NCI-H187 (cell line): ENCODE measurements at places on chromosomes 5 and 9.

DNA sequence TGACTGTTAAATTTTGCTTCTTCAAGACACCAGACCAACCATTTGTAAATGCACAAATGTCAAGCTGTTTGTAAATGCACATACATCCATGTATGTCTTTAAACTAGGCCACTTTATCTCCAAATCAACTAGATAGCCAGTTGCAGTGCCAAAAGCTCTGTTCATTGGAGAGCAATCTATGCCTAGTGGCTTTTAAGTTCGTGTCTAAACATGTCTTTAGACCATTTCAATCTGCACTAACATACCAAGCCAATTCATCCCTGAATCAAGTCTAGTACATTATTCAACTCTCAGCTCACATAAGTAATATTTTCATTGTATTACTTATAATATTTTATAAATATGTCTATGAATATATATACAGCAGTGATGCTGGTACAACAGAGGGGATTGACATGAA lies 985.9 kb downstream of the CDH18 start:
- DNase-seq: no peak

DNA sequence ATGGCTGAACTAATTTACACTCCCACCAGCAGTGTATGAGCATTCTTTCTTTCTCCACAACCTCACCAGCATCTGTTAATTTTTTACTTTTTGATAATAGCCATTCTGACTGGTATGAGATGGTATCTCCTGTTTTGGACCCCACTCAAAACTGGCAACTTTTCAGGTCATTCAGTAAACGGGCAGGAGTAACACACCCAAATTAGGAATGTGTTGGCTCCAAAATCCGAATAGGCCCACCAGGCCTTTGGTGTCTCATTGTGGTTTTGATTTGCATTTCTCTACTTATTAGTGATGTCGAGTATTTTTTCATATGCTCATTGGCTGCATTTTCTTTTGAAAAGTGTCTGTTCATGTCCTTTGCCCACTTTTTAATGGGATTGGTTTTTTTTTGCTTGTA lies 517.1 kb downstream of the TMEM232 start:
- DNase-seq: no peak

GRCh38 chr5:120628156-120628555 lies 164.1 kb downstream of the PRR16 start:
- no peak for DNase-seq

- no peak for DNase-seq
These were observed 11.2 kb upstream of the CXXC5 start for GRCh38 chr5:139636975-139637408.

GRCh38 chr5:161396171-161396570 lies 150.4 kb downstream of the GABRB2 start:
- no peak for DNase-seq

DNA sequence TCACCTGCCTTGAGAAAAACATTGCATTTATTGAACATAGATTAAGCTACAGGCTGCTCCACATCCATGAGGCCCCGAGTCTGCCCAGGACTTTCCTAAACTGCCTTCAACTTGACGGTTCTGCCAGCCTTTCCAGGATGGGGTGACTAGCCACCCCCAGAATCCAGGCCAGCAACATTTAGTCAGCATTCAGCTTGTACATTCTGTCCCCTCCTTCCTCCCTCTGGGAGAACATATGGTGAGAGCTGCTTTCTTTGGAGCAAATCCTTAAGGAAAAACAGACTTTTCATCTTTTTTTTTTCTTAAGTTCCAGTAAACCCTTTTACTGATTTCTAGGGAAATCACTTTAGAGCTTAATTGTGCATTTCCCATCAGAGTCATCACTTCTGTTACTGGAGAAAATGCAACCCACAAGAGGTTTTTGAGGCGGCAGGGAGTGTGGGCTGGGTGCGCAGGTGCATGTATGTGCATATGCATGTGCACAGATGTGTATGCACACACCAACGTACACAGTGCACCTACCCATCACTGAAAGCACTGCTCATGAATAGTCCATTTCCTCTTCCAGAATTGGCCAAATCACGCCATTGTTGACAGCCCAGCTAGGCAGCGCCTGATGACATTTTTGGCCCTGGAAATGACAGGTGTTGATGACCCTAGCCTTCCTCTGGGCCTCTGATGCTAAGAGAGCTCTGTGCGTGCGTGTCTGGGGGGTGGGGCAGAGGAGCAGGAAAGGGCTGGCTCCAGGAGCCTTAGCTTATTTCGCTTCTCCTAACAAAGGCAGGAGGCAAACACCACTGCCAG lies 145.6 kb downstream of the HSD17B3 start:
- no peak for DNase-seq

DNA sequence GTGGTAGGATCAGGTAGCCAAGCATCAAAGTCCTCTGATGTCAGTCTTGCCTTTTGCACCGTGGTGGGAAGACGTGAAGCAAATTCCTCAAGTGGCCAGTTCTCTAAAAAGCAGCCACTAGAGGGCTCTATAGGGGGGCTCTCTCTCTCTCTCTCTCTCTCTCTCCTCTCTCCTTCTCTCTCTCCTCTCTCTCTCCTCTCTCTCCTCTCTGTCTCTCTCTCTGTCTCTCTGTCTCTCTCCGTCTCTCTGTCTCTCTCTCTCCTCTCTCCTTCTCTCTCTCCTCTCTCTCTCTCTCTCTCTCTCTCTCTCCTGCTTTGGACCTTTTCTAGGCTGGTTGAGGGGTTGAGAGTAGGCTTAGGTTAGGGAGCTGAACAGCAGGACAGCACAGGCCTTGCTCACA lies 13.9 kb upstream of the OSMR start:
- DNase-seq: peak; percentile 12

GRCh38 chr5:119339965-119340364 lies 15.9 kb upstream of the TNFAIP8 start:
- no peak for DNase-seq

- no peak for DNase-seq
These were observed 131.0 kb downstream of the PBX3 start for GRCh38 chr9:125878164-125878631.

- no peak for DNase-seq
These were observed 77.7 kb downstream of the EBF1 start for GRCh38 chr5:159021901-159022556.

GRCh38 chr5:96252596-96252995 lies 180.5 kb downstream of the PCSK1 start:
- no peak for DNase-seq

GRCh38 chr9:135347461-135347860 lies 132.1 kb upstream of the PPP1R26 start:
- no peak for DNase-seq
